Esophagus squamous epithelium (tissue), 5 donors: ENCODE measurements at places on chromosomes 11 and 22.

DNA sequence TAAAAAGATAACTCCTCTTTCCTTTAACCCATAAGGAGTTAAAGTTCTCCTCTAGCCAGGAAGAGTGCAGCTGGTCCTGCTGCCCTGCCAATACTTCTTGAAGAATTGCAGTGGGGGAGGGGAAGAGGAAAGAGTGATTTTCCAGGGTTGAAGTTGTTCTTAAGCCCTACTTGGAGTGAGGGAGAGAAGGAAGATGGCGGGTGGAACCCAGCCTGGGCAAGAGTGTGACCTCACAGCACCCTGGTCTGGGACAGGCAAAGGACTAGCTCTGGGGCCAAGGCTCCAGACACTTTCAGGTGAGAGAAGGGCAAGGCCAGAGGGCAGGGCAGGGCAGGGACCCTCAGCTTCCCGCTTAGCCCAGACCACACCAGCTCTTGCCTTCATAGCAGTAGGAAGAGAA, 6.6 kb downstream of the TNKS1BP1 start:
- DNase-seq: no peak

GRCh38 chr11:33670250-33671011, 30.2 kb downstream of the C11orf91 start:
- no peak for DNase-seq

GRCh38 chr22:45169591-45170466, 6.1 kb downstream of the NUP50 start:
- no peak for DNase-seq

DNA sequence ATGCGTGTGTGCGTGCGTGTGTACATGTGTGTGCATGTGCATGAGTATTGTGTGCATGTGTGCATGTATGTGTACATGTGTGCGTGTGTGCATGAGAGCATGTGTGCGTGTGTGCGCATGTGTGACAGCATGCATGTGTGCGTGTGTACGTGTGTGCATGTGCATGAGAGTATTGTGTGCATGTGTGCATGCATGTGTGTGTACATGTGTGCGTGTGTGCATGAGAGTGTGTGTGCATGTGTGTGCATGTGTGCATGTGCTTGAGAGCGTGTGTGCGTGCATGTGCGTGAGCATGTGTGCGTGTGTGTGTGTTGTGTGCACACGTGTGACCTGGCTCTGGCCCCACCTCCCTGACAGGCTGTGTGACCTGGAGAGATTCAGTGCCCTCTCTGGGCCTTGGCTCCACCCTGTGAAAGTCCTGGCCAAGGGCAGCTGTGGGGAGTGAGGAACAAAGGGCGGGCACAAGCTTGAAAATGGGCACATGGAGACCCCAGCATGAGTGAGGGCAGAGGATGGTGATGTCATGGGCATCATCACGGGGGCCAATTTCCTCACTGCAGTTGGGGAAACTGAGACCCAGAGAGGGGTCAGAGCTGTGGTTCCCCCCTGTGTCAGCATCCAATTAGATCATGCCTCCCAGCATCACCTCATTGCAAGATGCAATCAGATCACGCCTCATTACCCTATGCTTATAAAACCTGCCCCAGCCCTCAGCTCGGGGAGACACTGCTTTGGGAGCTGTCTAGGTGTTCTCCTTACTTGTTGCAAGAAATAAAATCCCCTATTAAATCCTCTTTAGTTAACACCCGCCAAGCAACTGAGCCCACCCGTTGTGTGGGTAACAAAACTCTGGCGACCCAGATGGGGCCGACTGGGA, 658 bp downstream of the ACY3 start:
- DNase-seq: no peak

- DNase-seq: no peak
Measured at GRCh38 chr11:122173587-122173986, 57.6 kb upstream of the BLID start.

GRCh38 chr22:25077964-25078363, 121.7 kb upstream of the CRYBB3 start:
- no peak for DNase-seq

GRCh38 chr11:13384908-13385640, 77.9 kb downstream of the BTBD10 start:
- no peak for DNase-seq

GRCh38 chr11:44999068-44999467, 48.4 kb upstream of the TP53I11 start:
- DNase-seq: no peak

- no peak for DNase-seq
Measured at GRCh38 chr22:27647540-27647939, 154.0 kb downstream of the MN1 start.

- DNase-seq: no peak
Measured at GRCh38 chr11:113457784-113458183, 17.4 kb downstream of the DRD2 start.

DNA sequence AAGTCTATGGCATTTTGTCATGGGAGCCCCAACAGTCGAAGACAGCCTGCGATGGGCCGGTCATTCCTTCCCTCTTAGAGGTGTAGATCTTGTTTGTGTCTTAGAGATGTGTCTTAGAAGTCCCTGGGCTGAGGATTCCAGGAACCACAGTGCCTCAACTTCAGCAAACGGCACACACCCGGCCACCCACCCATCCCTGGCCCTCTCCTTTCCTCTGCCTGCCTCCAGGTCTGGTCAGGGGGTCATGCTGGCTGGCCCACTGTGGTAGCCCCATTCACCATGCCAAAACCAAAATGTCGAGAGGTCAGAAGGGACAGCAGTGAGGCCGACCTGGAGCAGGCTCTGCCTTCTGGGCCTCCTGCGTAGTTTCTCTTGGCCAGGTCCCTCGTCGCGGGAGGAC, 857.9 kb downstream of the TBC1D22A start:
- no peak for DNase-seq

- no peak for DNase-seq
Measured at GRCh38 chr11:47573321-47573720, 5.4 kb downstream of the KBTBD4 start.

- no peak for DNase-seq
Measured at GRCh38 chr11:18449251-18449650, 6.4 kb upstream of the LDHAL6A start.

DNA sequence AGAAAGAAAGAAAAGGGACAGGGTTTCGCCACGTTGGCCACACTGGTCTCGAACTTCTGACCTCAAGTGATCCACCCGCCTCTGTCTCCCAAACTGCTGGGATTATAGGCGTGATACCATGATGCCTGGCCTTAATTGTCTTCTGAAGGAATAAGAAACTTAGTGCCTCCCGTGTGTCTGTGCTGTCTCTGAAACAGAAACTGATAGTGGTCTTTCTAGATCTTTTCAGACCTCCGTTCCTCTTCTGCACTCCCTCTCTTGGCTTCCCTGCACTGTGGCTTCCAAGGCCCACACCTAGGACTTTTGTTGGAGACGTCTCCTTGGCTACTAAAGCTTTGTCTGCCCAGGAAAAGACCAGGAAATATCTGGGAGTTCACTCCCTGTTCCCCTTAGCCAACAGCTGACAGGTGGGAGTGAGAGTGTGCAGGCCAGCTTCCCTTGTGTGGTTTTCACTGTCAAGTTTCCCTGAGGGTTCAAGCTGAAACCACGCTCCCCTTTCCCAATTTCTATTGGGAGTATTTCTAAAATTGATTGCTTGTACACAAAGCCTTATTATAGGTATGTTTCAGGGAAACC, 10.1 kb upstream of the HTR3B start:
- no peak for DNase-seq

DNA sequence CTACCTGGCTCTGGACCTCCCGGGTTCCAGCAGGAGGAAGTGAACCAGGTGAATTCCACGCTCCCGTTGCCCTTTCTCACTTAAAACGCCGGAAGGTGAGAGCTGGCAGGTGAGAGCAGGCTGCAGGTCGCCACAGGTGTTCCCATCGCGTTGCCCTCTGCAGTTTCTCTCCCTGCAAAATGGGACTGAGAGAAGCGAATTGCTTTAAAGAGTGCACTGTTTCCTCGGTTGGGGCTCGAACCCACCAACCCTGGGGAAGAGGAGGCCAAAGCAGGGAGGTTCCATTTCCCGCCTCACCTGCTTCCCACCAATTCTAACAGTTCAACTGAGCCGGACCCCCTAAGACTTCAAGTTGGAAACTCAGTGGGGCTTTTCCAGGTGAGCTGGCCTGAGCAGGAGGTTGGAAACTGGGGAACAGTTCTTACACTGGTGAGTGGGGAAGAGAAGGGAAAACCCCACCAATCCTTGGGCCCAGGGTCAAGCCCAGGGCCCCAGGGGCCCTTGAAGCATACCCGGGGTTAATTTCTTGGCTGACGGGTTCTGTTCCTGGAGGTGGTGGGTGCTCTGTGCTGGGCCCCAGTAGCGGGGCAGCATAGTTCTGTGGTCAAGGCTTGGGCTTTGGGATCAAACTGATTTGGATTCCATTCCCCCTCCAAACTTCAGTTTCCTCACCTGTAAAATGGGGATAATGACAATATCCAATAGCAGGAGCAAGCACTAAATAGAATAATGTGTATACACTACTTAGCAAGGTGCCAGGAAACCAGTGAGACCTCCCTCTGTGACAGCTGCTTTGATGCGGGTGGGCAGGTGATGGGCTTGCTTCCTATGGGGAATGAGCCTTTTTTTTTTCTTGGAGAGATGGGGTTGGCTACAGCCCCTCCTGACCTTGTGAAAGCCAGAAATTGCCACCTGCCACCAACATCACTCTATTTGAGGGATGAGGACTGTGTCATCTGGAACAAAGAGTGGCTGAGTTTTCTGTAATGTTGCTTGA, 788 bp downstream of the CD82 start:
- DNase-seq: no peak

GRCh38 chr11:1422981-1423380, 33.2 kb downstream of the BRSK2 start:
- no peak for DNase-seq

GRCh38 chr11:10155793-10156490, 138.1 kb downstream of the SBF2 start:
- no peak for DNase-seq

DNA sequence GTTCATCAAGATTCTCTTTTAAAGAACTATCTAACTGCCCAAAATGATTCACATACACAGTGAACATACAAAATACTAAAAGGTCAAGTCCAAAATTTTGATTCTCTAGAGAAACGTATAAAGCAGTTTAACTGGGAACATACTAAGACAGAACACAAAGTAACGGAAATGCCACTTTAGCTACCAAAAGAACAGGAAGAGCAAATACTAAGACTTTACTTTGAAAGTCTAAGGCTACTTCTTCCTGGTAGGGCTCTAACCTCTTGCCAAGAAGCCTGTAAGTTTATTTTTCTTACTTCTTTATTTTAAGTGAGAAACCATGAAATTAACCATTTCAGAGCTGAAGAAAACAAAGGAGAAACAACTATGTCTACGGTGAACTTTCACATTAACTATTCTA, 6.2 kb downstream of the PICALM start:
- DNase-seq: no peak

DNA sequence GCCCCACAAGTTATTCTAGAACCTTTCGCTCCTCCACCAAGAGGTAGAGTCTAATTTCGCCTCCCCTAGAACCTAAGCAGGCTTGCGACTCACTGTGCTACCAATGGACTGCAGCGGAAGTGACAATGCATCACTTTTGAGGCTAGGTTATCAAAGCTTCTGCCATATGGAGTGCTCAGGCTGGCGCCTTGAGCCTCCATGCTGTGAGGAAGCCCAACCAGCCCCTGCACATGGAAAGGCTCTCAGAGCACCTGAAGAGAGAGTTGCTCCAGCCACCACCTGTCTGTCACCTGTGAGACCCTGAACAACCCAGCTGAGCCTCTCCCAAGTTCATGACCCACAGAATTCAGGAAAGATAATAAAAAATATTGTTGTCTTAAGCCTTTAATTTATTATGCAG, 29.3 kb upstream of the CBX7 start:
- no peak for DNase-seq

DNA sequence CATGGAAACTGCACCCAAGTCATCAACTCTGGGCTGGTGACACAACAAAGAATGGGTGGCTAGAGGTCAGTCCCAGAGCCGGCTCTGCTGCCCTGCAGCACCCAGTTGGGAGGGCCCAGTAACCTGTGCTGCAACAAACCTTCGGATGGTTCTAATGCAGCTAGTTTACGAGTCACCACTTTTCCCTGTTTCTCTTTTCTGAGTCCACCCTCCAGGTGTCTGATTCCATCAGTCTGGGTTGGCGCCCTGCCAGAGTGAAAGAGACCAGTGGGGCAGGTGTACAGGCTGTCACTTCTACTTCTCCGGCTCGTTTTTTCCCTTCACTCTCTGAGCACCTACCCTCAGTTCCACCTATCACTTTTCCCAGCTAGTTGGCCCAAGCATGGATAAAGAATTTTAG, 572.9 kb downstream of the NTM start:
- DNase-seq: no peak

GRCh38 chr11:1473786-1474185, 12.8 kb downstream of the MOB2 start:
- no peak for DNase-seq

- no peak for DNase-seq
Measured at GRCh38 chr11:30889143-30889794, 303.1 kb upstream of the MPPED2 start.

- DNase-seq: no peak
Measured at GRCh38 chr11:120255519-120255866, 15.6 kb downstream of the POU2F3 start.

DNA sequence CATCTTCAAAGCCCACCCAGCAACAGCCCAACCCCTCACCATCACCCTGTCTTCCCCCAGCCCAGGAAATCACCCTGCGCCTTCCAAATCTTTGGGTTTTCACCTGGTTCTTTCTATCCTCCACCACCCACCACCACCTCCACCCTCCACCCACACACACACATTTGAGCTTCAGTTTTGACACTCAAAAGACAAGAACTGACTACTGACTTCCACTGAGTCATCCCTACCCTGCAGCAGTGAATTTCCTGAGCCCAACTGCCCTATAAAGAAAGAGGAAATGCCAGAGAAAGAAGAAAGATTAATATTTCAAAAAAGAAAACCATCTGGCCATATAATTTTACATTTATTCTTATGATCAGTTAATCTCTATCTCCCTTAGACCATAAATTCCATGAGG, 137.5 kb downstream of the CHST1 start:
- DNase-seq: no peak

DNA sequence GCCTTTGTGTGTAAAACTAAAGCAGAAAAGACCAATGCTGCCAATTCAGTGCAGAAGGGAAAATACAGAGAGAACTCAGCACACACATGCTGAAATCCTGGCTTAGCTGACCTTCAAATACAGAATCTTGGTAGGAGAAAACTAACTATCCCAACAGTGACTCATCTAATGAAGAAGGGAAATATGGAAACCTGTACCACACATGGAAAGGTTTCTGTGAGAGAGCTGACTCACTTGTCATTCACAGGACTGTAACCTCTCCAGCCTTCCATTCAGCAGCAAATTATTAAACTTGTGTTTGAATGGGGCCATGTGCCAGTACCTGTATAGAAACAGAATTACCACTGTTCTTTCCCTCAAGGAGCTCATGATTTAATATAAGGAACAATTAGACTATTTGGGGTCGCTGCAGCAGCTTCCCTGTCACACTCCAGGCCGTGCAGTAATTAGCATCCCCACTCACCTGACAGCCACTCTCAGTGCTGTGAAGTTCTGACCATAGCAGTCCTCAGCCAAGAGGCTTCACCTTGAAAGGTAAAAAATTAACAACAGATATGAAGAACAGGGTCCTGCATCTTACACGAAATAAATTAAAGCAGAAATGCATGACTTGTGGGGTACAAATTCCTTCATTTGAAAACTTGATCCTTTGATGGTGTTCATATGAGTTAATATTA, 53.9 kb downstream of the MSANTD4 start:
- no peak for DNase-seq
